ENCODE measurements at places on chromosomes 4 and X.
A peak's percentile ranks its signal among the peaks of the same experiment; 100 is the strongest.

- no peak for DNase-seq
Observed at GRCh38 chr4:88442689-88443191, 14.2 kb upstream of the HERC5 start.

DNA sequence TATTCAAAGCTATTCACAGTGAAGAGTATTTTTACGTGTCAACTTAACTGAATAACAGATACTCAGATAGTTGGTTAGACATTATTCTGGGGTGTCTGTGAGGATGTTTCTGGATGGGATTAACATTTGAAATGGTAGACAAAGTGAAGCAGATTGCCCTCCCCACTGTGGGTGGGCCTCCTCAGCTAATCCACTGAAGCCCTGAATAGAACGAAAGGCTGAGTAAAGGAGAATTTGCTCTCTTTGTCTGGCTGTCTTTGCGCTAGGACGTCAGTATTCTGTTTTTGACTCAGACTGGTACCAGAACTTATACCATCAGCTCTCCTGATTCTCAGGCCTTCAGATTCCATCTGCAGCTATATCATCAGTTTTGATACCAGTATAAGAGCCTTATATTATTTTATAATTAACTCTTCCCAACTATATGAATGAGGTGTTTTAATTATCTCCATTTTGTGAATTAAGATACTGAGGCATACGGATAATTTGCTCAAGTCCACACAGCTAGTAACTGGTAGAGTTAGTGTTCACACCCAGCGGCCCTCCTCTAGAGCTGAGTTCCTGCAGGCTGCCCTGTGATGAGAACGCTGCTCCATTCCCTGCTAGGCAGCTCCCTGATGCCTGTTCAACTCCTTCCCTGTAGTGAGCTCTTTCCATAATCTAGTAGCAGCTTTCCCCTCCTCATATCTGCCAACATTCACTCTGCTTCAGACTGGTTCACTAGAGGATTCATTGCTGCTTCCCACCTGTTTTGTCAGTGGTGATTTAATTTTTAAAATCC lies 87.5 kb downstream of the RBM46 start:
- no peak for DNase-seq

- DNase-seq: no peak
Observed at GRCh38 chrX:39204353-39204752, 403.1 kb downstream of the MID1IP1 start.

GRCh38 chr4:82467471-82467870 lies 37.1 kb downstream of the ENOPH1 start:
- no peak for DNase-seq

DNA sequence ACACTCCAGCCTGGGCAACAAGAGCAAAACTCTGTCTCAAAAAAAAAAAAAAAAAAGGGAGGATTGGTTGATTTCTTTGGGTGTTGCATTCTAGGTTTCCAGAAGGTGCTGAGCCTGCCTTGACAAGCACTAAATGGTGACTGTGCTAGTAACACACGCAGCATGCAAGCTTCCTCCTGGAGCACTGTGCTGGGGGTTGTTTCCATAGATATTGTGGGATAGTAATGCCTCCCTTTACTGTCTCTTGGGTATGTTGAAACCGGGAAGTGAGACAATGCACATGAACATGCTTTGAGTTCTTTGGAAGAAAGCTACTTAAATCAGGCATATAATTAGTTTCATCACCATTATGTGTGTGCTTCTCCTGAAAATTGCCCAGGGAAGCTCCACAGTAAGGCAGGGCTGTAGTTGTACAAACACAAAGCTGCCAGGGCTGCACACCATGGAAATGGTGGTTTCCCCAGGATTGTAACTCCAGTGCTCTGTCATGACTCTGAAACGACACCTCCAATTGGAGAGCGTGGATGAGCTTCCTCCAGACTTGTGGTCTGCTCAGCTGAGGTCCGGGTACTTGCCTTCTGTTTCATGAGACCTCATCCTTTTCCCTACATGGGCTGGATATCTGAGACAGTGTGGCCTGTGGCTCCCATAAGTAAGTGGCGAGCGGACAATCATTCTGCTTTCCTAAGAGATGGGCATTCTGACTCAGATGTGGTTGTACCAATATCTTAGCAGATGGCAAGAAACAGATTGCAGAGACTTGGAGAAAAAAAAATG lies 31.5 kb upstream of the STOX2 start:
- no peak for DNase-seq

DNA sequence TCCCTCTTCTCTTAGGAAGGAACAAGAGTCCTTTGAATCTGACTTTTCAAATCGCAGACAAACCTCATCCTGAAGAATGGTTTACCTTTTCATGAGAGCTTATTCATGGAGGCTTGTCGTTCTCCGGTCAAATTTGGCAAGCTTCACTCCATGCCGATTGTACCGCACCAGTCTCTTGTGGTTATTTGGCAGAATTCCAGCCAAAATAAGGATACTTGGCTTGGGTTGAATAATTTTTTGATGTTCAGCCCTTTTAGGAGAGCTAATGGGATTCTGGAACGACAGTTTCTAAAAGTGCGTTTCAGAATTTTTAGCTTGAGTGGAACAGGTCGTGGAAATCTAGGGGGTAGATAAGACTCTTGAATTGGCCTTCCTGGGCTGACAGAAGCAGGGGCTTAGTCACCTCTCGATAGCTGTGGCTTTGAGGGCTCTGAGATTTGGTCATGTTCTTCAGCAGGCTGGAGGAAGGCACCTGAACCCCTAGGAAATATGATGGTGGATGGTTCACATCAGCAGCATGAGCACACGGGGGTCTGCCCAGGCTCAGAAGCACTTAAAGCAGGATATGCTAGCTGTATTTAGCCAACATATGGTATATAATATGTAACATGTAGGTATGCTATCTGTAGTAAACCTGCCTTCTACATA lies 1.5 kb downstream of the KLHL2 start:
- no peak for DNase-seq

GRCh38 chrX:53072418-53073114 lies 9.6 kb upstream of the TSPYL2 start:
- DNase-seq: no peak

GRCh38 chr4:139969635-139970266 lies 184.2 kb downstream of the MAML3 start:
- DNase-seq: no peak

DNA sequence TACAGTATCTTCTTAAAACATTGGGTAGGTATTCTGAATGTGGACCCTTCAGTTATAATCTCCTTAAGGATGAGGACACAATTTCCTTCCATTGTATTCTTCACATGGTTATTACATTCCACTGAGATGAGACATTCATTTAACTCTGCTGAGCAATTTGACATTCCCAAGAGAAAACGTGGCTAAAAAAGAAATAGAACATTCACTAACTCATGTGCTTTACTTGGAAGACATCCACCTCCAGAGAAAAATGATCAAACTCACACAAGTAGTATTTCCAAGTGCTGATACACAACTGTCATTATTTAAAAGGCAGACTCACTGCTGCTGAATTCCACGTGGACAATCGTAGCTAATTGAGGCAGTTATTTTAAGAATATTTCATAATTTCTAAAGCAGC lies 227.9 kb upstream of the ANKRD50 start:
- DNase-seq: peak; percentile 94

GRCh38 chr4:127293496-127293895 lies 339.3 kb upstream of the INTU start:
- no peak for DNase-seq

GRCh38 chrX:145949056-145949455 lies 131.4 kb downstream of the SLITRK2 start:
- no peak for DNase-seq

- DNase-seq: no peak
Observed at GRCh38 chr4:107978716-107979451, 10.8 kb upstream of the HADH start.

GRCh38 chrX:103681443-103681842 lies 5.1 kb downstream of the MORF4L2 start:
- DNase-seq: no peak

- no peak for DNase-seq
Observed at GRCh38 chr4:97589481-97590196, 553.6 kb downstream of the STPG2 start.

DNA sequence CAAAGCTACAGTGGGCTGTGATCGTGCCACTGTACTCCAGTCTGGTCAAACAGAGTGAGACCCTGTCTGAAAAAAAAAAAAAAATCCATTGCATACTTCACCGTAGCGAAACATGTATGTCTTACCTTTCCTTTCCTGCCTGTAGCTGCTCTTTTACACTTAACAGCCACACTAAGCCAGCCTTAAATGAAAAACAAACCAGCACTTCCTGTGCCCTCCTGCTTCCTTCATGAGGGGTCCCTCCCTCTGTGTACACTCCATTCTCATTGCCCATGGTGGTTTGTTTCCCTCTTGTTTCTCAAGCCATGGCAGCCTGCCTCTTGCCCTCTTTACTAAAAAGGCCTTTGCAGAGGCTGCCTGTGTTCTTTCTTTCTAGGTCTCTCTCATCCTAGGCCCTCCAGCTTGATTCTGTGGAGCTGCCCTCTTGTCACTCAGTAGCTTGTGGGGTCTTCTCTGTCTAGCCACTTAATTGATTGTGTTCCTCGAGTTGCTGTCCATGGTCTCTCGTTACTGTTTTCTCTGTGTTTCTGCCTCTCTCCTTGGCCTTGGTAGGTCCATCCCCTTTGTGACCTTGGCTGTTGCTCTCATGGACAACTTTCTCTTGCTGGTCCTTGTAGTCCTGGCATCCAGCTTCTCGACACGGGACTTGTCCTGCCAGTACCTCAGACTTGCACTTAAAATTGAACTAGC lies 52.1 kb upstream of the MSANTD1 start:
- no peak for DNase-seq

- no peak for DNase-seq
Observed at GRCh38 chr4:41594432-41594831, 56.5 kb downstream of the LIMCH1 start.

- DNase-seq: no peak
Observed at GRCh38 chr4:57114973-57115372, 4.8 kb upstream of the IGFBP7 start.

DNA sequence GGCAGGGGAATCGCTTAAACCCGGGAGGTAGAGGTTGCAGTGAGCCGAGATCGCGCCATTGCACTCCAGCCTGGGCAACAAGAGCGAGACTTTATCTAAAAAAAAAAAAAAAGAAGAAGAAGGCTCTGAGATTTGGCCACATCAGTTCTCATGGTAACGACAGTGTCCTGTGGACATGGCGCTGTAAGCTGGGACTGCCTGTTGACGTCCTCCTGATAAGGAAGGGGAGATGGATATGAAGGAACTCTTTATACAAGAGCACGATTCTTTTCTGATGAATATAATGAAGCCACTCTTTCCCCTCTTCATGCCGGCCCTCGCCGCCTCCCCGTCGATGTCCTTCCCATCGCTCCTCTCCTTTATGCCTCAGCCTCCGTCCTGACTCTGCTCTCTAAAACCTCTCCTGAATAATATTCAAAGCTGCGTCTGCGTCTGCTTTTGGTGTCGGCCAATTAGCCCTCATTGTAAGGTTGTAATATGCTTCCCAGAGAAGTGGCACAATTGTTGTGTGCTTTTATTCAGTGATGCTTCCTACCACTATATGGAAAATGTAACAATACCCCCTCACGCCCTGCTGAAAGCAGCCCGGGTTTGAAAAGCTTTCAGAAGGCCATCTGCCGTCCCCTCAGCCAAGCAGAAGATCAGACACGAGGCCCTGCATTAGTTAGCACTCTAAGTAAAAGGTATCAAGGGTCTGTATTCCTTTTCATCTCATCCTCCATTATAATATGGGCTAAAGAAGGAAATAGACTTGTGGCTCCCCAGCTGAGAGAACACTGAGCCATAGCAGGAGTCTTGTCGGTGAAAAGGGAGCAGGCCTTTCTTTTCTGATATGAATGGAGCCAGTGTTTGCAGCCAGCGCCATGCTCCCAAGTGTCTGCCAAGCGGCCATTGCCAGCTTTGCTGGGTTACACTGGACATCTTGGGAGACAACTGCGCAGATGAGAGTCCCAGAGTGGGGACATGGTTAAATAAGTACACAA lies 22.1 kb upstream of the SCOC start:
- DNase-seq: no peak

GRCh38 chrX:80316526-80316925 lies 103.7 kb upstream of the TENT5D start:
- DNase-seq: no peak

DNA sequence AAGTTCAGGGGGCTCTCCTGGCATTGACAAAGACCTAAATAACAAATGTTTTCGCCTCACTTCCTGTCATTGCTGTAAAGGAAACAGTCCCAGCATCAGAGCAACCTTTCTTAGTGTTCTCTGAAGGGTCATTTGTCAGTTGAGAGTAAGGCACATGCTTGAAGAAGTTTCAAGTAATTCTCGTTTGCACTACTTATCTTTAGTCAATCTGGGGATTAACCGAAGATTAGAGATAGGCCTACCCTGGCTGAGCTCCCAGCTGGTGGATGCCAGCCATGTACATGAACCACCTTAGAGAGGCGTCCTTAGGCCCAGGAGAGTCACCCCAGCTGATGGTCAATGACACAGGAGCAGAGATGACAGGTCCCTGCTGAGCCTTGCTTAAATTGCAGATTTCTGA lies 189.9 kb upstream of the PGRMC2 start:
- DNase-seq: no peak

DNA sequence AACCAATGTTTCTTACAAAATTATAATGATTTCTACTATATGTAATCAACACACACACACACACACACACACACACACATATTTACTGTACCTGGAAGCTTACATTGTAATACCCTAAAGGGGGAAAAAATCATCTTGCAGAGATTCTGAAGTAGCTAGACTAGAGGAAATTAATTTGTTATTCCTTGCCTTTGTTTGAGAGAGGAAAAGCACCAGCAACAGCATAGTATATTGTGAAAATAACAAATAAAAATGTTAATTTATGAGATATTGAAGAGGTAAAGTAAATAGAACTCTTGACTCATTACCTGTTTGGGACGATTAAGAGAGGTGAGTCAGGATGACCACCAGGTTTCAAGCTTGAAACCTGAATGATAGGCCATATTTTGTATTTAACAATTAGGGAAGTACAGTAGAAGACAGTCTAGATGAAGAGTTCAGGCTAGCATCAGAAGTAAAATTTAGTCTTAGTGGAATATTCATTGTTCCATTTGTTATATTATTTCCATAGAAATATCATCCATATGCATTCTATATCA lies 873.4 kb upstream of the PCDH10 start:
- no peak for DNase-seq

DNA sequence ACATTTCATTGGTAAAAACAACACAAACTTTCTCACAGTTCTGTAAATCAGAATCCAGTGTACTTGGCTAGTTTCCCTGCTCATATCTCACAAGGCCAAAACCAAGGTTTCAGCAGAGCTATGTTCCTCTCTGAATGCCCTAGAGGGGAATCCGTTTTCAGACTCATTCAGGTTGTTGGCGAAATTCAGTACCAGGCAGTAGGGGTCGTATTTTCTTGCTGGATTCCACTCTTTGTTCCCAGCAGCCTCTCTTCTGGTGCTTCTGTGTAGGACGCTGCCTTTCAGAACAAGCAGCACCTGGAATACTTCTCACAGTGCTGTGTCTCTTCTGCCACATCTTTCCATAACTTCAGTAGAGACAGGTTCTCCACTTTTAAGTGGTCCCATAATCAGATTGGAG lies 351.9 kb downstream of the PCDH18 start:
- DNase-seq: no peak

- no peak for DNase-seq
Observed at GRCh38 chrX:117752745-117753144, 363.9 kb downstream of the KLHL13 start.

All from fibroblast of gingiva (primary cell).